Skin of body (tissue), 3 donors: ENCODE measurements at places on chromosomes 12 and 14. TPM values are rescaled to one million over a fixed set of nuclear protein-coding genes. Genes with fewer than 3 reads are reported as not detected.

Gene SERPINA5
- 0.20 TPM for total RNA-seq

- no peak for DNase-seq
Observed at GRCh38 chr12:104578453-104578852, 121.7 kb downstream of the CHST11 start.

DNA sequence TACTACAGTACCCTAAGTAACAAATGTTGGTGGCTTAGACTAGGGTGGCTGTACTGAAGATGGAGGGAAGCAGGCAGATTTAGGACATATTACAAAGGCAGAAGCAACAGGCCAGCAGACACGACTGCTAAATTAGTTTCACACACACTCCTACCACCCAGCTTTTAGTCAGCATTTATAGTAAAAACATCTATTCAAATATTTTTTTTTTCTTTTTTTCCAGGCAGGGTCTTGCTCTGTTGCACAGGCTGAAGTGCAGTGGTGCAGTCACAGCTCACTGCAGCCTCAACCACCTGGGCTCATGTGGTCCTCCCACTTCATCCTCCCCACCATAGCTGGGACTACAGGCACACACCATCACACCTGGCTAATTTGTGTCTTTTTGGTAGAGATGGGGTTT is 72.9 kb downstream of the CDK17 start:
- DNase-seq, result no peak

DNA sequence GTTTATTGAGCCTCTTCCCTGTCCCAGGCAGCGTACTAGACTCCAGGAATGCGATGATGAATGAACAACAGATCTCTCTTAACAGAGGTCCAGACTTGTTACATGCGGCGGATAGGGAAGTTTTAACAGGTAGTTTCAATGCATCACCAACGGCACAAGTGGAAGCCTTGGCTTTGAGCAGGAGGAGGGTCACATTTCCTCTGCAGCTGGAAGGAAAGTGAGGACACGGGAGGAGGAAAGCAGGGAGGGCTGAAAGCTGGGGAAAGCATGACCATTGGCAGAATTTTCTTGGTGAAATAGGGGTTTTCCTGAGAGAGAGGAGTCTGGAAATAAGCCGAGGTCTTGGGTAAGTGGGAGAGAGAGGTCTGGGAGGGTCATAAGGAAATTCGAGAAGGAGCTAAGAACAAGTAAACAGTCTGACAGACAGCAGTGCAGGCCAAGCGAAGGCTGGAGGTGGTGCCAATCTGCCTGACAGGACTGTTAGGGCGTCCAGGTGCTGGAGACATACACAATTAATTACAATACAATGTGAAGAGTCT is 15.4 kb downstream of the BHLHE41 start:
- no peak for DNase-seq

GRCh38 chr12:11826574-11826973 is 177.1 kb downstream of the ETV6 start:
- no peak for DNase-seq

DNA sequence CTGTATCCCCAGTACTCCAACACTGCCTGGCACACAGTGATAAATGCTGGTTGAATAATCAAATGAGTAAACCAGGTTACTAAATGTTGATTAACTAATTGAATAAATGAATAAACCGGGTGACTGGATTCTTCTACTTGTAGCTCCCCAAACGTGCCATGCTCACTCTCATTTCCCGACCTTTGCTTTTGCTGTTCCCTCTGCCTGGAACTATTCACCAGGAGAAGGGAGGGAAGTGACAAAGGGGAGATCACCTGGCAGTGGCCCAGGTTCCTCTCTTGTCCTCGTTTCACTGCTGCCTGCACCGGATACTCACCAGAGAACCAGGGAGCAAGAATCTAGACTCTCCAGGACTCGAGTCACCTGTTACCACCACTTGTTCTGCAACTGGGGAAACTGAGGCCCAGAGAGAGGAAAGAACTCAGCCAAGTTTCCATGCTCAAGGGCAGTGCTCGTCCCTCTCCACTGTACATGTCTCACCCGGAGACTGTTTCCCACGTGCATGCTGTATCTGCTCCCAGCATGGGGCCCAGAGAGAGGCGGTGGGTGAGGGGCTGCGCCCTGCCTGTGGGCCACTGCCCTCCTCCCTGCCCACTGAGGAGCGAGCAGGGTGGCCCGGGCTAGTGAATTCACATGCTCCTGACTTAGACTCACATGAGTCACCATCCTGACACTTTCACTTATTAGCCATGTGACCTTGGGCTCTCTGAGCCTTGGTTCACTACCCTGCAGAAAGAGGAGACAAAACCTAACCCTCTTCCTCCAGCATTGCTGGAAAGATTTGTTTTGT is 17.7 kb upstream of the POP5 start:
- DNase-seq, result no peak

GRCh38 chr12:131458048-131458374 is 252.9 kb upstream of the SFSWAP start:
- DNase-seq, result no peak

- no peak for DNase-seq
Observed at GRCh38 chr14:103444837-103445524, 59.8 kb downstream of the MARK3 start.

GRCh38 chr14:105999361-106000028 is 473.1 kb downstream of the TMEM121 start:
- DNase-seq, result no peak

Gene AHNAK2
- 52.0 TPM for total RNA-seq

DNA sequence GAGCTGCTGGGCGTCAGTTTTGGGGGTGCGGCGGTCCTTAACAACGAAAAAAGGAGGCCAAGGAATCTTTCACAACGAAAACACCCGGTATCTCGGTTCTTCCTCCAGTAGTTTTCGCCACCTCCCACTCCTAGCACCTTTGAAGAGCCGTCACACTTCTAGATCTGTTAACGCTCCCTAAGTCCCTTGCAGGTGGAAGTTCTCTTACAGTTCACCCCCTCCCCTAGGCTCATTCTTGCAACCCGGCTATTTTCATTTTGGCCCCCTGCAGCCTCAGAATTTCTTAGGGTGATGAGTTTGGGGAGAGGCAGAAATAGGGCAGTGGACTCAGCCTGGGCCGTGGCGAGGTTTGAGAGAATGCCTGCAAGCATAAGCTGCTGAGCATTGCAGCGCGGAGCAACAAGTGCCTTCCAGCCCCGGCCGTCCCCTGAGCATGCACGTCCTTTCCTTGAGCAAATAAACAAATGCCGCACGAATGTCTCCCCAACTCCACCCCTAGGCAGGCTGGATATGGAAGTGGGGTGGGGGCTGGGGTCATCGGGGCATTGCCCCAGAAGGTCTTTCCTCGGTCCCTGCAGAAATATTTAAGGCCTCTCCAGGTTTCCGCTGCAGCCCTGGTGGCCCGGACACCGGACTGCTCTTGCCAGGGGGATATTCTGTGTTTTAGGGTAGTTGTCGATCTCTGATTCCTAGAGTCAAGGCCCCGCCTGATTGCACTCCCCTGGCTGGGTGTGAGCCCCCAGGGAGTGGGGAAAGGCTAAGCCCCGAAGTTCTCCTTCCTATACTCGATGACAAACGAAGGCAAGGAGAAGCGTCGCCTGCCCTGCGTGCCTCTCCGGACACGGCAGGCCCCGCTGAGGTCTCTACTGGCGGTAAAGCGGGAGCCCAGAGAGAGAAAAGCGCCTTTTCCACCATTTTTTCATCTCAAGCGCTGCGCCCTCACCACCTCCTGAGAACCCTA is 1.6 kb downstream of the RFX4 start:
- no peak for DNase-seq

Gene OTX2
- not detected for total RNA-seq

DNA sequence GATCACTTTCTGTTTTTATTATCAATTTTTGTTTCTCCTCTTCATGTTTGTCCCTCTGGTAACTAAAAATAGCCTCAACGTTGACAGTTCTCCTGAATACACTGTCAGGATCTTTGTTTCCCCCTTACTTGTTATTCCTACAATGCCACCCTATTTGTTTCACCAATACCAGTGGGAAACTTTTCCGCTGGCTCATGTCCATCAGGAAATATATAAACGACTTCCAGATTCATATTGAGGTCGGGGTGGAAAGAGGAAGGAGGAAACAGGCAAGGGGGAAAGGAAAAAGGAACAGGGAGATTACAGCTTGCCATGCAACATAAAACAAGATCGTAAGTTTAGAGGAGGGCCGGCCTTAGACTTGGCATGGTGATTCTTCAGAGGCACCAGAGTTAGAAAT is 61.7 kb downstream of the BTBD7 start:
- no peak for DNase-seq

Gene MUCL1
- 90.0 TPM for total RNA-seq

DNA sequence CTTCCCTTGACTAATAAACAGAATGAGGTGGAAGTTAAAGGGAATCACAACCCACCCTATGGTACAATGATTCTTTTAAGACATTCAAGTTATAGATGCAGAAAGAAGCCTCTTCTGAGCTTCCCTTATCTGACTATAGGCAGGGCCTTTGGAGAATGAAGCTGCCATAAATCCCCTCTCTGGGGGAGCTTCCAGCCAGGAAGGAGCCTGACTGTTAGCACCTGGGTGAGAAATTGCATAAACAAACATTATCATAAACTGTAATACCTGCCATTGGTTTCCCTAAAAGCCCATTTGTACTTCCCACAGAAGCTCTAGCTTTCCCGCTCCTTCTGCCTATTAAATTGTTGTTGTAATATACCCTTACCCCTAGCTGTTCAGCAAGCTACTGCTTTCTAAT is 81.3 kb upstream of the RESF1 start:
- no peak for DNase-seq

- no peak for DNase-seq
Observed at GRCh38 chr14:93045965-93046704, 69.6 kb downstream of the ITPK1 start.

Gene MIP
- not detected for total RNA-seq

Gene PARP11
- 5.2 TPM for total RNA-seq

DNA sequence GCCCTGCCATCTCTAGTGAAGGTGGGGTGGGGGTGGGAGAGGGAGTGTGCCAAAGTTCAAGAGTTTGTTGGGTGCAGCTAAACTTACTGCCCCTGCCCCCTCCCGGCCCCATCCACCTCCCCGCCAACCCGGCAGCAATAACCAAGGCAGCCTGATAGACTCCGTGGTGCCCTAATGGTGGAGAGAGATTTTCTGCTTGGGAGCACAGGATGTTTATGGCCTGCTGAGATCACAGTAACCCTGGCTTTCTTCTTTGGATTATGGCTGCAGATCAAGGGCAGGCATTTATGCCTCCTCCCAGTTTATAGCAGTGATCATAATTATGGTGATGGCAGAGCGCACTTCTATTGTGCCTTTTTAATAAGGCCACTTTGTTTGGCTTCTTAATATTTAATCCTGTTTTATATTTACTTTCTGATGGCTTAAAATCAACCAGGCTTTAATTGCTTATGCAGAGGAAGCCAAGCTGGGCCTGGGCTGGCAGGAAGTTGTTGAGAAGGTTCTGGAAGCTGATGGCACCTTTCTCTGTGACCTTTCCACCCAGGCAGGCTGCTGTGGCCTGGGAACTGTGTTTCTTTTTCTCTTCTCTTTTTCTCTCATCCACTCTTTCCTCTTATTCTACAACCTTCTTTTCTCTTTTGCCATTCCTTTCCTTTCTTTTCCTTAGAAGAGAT is 256.8 kb upstream of the FKBP4 start:
- no peak for DNase-seq

- DNase-seq, result no peak
Observed at GRCh38 chr12:11580125-11580751, 69.2 kb upstream of the ETV6 start.

Gene TGM1
- 26.1 TPM for total RNA-seq

Gene MYH6
- total RNA-seq, result 0.30 TPM

GRCh38 chr12:120980800-120981368 is 2.5 kb downstream of the HNF1A start:
- no peak for DNase-seq

Gene KRT82
- total RNA-seq, result 15.8 TPM

Gene OVCH1
- 0.30 TPM for total RNA-seq

Gene HHIPL1
- total RNA-seq, result 0.99 TPM

Gene MANSC4
- not detected for total RNA-seq

Gene TAS2R13
- 6.2 TPM for total RNA-seq

DNA sequence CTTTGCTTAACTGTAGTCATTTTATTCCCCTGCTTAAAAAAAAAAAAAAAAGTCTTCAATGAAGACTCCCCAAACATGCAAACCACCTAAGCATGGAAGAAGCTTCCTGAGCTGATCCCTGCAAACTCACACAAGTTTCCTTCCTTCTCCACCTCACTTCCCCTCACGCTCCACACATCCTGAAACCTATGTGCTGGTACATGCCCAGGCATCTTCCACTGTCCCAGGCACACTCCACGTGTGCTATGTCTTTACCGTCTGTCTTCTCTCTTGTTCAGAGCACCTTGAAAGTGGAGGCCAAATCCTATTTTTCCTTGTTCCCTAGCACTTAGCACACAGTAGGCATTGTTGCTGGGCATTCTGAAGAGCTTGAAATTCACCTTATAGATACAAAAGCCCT is 13.4 kb downstream of the LRIG3 start:
- no peak for DNase-seq

Gene BIN2
- 5.6 TPM for total RNA-seq

DNA sequence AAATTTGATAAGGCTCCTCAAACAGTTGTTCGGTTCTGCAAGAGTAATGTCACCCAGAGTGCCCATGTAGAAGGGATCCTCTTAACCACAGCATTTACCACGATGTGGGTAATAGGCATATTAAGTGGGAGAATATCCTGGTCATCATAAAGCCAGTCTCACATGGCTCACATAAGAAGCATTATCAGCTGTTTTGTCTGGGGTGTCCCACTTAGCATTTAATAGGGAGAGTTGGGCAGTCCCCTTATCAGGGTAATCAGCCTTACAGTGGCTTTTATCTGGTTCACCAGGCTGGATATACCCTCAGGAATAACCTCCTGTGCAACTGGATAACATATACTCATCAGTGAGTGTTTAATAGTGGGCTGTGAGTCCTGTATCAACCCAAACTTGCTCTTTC is 12.9 kb upstream of the TMEM263 start:
- DNase-seq, result no peak
